ENCODE measurements at places on chromosomes 3 and 15. TPM values are rescaled to one million over a fixed set of nuclear protein-coding genes. Genes with fewer than 3 reads are reported as not detected.

OR4F6 gene
- not detected for polyA plus RNA-seq

LSM3 gene
- 22.9 TPM for polyA plus RNA-seq

CSTA gene
- 0.53 TPM for polyA plus RNA-seq

LYSMD2 gene
- polyA plus RNA-seq = 7.5 TPM

DYNLT2B gene
- 19.4 TPM for polyA plus RNA-seq

CKMT1B gene
- polyA plus RNA-seq = 2.3 TPM
